NCI-H460 (cell line): ENCODE measurements at places on chromosomes 16 and 17. TPM values are rescaled to one million over a fixed set of nuclear protein-coding genes. Genes with fewer than 3 reads are reported as not detected.

PNMT gene
- not detected in 2 replicates for total RNA-seq

DNA sequence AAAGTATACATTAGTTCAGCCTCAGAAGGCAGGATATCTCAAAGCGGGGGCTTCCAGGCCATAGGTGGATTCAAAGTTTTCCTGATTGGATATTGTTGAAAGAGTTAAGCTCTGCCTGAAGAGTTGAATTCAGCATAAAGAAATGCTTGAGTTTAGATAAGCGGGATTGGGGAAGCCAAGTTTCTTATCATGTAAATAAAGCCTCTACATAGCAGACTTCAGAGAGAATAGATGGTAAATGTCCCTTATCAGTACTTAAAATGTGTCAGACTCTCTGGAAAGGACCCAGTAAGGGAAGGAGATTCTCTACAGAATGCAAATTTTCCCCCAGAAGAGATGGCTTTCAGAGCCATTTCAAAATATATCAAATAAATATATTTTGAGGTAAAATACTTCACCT is 423.5 kb downstream of the SHISA9 start:
- no peak for DNase-seq

GRCh38 chr17:59941131-59941530 is 23.4 kb downstream of the RNFT1 start:
- no peak for DNase-seq

DNA sequence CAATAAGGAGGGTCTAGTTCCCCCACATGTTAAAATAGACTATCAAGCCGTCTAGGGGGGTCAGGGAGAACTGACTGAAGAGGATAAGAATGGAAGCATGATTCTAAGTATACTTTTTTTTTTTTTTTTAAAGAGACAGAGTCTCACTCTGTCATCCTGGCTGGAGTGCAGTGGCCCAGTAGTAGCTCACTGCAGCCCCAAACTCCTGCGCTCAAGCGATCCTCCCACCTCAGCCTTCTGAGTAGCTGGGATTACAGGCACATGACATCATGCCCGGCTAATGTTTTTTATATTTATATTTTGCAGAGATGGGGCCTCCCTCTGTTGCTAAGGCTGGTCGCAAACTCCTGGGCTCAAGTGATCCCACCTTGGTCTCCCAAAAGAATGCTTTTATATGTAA is 14.2 kb downstream of the AMFR start:
- no peak for DNase-seq

DNA sequence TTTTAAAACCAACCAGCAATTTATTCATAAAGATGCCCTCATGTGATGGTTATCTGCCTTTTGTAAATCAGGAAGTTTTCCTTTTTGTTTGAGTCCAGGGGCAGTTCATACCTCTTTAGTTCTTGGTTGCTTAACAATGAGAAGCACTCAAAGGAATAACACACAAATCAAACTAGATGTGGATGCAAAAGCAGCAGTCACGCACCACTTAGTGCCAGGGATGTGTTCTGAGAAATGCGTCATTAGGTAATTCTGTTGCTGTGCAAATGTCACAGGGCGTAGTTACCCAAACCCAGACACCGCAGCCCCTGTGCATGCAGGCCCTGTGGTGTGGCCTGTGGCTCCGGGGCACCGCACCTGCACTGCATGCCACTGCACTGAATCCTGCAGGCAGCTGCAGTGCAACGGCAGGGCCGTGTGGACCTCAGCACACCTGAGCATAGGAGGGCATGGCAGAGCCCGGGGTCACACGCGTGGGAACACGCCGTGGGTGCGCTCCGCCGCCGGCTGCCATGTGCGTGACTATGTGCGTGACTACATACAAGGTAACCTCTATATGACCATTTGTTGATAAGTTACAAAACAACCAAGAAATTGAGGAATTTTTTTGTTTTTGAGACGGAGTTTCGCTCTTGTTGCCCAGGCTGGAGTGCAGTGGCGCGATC is 39.6 kb downstream of the PKD1 start:
- no peak for DNase-seq

- DNase-seq: no peak
Measured at GRCh38 chr17:64984181-64984580, 64.9 kb upstream of the LRRC37A3 start.

DNA sequence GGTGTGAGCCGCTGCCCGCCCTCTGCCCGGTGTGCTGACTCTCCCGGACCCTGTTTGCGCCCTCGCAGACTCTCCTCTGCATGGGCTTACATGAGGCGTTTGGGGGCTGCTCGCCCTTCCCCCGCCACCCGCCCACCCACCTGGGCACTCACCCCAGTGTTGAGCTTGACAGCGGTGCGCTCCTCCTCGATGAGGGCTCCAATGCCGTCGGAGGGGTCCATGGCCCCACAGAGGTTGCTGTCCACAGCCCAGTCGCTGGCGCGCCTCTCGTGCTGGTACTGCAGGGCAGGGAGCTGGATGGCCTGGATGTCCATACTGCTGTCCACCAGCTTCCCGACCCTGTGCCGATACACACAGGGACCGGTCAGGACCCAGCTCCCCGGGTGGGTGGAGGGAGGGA is 21.4 kb upstream of the RNPS1 start:
- DNase-seq: no peak

GRCh38 chr17:71959154-71959553 is 161.7 kb upstream of the SOX9 start:
- DNase-seq: peak; percentile 26
